ENCODE measurements at places on chromosomes 6 and 20. TPM values are rescaled to one million over a fixed set of nuclear protein-coding genes. Genes with fewer than 3 reads are reported as not detected.
A peak's percentile ranks its signal among the peaks of the same experiment; 100 is the strongest.

- DNase-seq = peak; percentile 90
These were observed 130.9 kb upstream of the PTPN1 start for GRCh38 chr20:50379049-50379990.

DNA sequence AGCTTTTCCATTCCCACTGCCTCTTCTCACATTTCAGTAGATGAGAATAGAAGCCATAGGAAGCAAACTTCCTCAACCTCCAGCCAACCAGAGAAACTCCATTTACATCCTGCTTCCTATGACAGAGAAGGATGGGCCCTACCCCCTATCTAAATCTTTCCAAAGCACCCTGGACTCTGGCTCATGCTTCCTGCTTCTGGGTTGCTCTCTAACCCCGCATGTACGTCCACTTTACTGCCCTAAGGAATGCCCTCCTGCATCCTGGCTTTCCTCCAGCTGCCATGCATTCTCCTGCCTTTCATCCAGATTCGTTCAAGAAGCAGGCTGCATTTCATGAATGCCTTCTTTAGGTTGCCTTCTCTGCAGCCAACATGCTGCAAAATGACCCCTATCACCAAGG, 91.9 kb downstream of the FAM217A start:
- DNase-seq = no peak

Gene ATP6V1G2
- total RNA-seq = 3.2 TPM

DNA sequence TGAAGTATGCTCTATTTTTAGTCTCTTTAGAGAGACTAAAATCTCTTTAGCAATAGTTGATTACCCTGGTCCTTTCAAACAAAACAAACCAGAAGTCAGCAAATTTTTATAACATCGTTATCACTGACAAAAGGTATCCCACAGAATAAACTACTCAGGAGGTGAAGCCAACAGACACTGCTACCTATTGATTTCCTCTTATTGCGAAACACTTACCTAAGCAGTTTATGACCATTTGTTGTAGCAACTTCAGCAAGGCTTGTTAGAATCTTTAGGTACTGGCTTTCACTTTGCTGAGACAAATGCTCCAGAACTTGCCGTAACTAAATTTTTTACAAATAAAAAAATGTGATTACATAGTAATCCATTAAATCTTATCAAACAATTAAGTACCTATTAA, 64.4 kb downstream of the HACE1 start:
- DNase-seq = no peak

- DNase-seq = no peak
These were observed 100.1 kb downstream of the EPHA7 start for GRCh38 chr6:93319304-93319703.

DNA sequence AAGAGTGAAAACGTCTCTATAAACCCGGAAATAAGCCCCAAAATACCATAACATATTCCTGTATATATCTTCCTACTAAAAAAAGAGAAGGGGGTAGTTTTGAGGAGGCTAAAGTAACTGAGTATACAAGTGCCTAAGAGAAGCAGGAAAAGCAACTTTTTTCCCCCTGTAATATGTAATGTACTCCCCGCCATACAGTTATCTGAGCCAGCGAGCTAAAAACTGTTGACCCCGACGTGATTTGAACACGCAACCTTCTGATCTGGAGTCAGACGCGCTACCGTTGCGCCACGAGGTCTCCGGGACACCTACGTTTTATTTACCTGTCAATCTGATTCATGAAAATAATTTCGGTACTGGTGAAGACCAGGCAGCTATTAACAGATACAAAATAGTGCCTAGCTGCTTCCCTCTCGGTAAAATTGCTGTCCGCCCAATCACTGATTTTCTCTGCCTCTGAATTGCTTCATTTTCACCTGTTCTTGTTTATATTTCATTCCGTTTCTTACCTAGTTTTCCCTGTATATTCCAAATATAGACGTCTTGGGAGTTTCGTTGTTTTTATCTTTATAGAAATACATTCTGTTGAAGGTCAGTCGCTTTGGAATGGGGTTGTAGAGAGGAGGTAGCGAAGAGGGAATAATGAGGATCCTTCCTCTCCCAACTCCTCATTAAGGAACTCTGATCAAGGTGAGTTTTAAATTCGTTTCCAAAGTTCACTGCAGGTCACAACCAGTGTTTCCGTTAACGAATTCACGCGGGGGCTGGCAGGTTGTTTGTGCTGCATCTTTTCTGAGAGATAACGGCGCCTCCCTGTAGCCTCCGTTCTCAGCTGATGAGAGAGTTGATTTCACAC, 33.6 kb upstream of the BTN3A2 start:
- DNase-seq = no peak

Gene TAAR6
- total RNA-seq = not detected

- DNase-seq = no peak
These were observed 498.2 kb upstream of the CITED2 start for GRCh38 chr6:139872665-139873064.

GRCh38 chr6:131430531-131430930, 142.5 kb upstream of the ARG1 start:
- DNase-seq = no peak

Gene APOM
- 2.4 TPM for total RNA-seq

DNA sequence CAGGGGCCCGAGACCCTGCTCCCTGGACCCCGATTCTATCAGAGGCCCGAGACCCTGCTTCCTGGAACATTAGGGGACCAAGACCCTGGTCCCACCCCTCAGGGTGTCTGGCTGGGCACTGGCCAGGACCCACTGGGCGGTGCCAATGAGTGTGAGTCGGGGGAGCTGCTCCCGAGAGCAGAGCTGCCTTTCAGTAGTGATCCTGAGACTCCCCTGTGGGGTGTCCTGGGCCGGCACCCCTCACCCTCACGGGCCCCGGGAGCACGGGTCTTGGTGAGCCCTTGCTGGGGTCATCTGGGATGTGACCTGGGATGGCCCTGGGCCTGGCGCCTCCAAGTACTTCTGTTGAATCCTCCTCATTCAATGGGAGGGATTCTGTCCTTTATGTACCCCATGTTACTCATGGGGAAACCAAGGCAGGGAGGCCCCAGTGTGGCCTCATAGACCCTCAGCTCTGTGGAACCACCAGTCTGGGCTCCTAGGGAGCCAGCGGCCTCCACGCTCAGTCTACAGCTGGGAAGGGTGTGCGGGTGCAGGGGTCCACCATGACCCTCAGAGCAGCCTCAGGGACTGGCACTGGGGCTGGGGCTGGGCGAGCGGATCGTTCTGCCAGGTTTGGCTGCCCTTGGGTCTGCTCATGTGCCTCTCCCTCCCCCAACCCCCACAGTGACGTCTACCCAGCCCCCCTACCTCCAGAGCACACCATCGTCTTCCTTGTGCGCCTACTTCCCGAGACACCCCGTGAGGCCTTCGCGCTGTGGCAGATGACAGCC, 25.6 kb downstream of the COL20A1 start:
- no peak for DNase-seq

Gene THEMIS
- total RNA-seq = 0.14 TPM

Gene VGLL2
- total RNA-seq = 0.20 TPM

Measured in heart left ventricle (tissue), 16 donors.